ENCODE measurements at places on chromosomes 2 and 18.

- DNase-seq, result no peak
Measured at GRCh38 chr18:13364721-13365205, 146.2 kb downstream of the LDLRAD4 start.

DNA sequence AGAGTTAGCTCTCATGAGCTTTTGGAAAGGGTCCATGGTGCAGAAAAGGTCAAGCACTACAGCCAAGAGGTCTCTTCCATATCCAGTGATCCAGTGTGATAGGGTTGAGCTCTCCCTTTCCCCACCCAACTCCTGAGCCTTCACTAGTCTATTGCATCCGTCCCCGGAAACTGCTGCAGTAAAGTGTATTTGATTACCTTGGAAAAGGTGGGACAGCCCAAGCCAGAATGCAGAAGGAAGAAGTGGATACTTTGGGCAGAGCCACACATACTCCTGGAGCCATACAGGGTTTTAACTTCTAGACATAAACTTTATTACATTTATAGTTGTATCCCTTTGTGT, 3.6 kb downstream of the PNKD start:
- no peak for DNase-seq

GRCh38 chr2:42196403-42197267, 27.5 kb downstream of the EML4 start:
- peak; percentile 44 for DNase-seq

- no peak for DNase-seq
Measured at GRCh38 chr2:81589406-81589805, 1284.9 kb upstream of the LRRTM1 start.

DNA sequence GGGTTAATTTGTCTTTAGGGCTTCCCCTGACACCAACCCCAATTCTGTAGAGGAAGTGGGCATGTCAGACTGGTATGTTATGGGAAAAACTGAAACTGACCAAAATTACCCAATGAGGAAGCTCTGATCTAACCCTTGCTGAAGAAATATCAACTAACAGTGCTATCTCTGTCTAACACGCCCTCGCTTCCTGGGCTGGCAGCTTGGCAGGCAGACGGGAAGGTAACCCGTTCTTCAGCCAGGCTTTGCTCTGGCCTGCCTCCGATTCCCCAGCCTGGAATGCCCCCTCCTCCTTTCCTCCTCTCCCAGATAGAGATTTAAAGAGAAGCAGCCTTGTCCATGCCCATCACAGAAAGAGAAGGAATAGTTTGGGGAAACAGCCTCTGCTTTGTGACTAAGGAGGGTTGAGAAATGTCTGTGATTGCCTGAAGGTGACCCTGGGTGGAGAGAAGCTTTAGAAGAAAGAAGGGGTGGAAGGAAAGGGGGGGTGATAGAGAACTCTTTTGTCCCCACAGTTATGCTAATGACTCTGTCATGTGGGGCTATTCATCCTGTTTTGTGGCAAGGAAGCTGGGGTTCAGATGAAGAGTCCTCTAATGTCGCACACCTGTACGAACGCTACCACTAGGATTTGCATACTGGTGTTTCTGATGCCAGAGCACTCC, 15.4 kb downstream of the HK2 start:
- DNase-seq, result no peak

DNA sequence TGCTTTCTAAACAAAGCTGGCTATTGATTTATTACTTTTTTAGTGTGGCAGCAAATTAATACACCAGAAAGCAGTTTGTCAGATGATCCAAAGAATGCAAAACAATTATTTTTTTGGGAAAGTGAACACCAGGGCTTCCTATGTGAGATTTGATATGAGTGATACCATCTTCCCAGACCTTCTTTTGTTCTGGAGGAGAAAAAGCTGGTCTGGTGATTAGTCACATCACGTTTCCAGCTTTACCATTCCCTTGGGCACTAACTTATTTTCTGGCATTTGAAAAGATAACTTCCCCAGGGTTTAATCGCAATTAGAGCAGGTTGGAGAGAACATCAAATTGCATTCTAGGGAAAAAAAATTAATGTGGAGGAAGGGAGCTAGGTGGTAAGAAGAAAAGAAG, 182.9 kb upstream of the TANK start:
- DNase-seq, result no peak

DNA sequence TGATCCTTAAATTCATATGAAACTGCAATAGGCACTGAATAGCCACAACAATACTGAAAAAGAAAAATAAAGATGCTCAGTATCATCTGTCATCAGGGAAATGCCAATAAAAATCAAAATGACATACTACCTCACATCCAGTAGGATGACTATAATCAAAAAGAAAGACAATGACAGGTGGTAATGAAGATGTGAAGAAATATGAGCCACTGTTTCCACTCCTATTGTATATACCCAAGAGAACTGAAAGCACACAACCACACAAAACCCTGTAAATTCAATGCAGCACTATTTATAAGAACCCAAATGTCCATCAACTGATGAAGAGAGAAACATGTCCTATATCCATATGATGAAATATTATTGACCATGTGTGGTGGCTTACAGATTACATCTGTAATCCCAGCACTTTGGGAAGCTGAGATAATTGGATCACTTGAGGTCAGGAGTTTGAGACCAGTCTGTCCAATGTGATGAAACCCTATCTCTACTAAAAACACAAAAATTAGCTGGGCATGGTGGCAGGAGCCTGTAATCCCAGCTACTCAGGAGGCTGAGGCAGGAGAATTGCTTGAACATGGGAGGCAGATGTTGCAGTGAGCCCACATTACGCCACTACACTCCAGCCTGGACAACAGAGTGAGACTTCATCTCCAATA, 39.9 kb downstream of the MAP3K2 start:
- no peak for DNase-seq

DNA sequence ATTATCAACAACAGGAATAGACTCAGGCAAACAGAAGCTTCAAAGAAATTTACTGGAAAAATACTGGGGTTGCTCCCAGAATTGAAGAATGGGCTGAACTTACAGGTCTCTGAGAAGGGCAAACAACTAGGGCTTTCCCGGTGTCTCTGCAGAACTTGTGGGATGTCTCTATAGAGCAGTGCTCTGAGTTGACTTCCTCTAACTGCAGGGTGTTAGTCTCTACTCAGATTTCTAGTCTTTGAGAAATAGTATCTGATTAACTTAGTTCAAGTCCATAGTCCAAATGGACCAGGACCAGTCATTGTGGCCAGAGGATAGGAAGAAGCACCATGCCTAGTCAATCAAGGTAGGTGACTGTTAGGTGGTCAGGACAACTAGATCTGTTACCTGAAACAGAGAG, 45.8 kb downstream of the LIMS1 start:
- DNase-seq, result no peak

- DNase-seq, result no peak
Measured at GRCh38 chr2:230784795-230785194, 72.2 kb downstream of the CAB39 start.

- no peak for DNase-seq
Measured at GRCh38 chr2:152473151-152473857, 138.3 kb downstream of the FMNL2 start.

DNA sequence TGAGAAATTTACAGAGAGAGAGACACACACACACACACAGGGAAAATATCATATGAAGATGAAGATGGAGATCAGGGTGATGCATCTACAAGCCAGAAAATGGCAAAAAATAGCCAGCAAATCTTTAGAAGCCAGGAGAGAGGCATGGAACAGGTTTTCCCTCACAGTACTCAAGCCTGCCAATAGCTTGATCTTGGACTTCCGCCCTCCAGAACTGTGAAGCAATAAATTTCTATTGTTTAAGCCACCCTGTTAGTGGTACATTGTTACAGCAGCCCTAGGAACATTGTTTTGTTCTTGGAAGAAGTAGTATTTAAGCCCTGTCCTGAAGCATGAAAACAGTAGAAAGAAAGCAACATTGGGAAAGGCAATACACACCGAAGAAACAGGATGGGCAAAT, 292.0 kb upstream of the LRP1B start:
- DNase-seq, result no peak

DNA sequence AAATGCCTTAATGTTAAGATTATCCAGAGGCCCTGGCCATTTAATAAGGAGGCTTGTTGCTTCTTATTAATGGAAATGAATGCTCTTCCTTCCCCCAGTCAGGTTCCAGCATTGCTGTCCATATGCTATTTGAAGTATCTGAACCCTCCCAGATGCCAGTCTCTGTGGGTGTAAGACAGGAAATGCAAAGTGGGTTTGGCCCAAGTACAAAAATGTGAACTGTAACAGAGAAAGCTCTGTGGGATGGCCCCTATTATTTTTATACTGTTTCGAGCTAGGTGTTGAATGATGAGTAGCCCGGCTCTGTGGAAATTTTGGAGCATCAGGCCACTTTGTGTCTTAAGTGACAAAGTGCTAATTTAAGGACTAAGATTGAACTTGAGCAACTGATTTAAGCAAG, 141.0 kb downstream of the UXS1 start:
- peak; percentile 47 for DNase-seq

DNA sequence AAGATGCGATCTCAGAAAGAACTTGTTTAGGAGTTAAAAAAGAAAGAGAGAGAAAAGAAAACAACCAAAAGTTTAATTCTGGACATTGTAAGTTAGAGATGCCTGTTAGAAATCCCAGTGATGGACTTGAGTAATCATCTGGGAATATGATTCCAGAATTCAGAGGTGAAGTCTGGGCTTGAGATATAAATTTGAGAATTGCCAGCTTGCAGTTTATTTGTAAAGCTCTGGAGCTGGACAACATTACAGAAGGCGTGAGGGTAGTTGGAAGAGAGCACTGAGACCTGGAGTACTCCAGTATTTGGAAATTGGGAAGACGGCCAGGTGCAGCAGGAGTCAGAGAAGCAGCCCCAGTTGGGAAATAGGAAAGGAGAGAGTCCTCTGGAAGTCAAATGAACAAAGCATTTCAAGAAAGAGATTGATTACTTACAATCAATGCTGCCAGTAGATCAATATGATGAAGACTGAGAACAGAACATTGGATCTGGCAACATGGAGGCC, 128.8 kb upstream of the ARHGAP28 start:
- DNase-seq, result no peak

DNA sequence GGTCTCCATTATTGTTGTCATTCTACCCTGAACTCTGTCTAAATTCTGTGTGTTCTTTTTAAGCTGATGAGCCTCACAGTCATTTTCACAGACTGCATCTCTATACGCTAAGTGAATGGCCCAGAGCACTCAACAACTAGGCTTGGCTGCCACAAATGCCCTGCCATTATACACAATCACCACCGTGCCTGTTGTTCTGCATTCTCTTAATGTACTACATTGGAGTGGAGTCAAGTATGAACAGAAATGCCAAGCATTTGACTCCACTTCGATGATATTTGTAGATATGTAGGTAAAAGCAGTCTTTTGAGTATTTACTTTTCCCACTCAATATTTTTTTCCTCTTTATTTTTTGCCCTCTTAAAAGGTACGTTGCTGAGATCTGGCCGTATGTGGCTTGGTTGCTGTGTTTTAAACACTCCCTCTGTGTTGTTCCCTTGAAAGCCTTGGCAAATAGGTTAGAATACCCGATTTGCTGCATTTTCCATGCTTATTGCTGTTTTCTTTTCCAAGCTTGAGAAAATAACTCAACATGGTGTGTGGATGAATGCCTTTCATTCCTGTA, 36.2 kb upstream of the TMEFF2 start:
- no peak for DNase-seq

DNA sequence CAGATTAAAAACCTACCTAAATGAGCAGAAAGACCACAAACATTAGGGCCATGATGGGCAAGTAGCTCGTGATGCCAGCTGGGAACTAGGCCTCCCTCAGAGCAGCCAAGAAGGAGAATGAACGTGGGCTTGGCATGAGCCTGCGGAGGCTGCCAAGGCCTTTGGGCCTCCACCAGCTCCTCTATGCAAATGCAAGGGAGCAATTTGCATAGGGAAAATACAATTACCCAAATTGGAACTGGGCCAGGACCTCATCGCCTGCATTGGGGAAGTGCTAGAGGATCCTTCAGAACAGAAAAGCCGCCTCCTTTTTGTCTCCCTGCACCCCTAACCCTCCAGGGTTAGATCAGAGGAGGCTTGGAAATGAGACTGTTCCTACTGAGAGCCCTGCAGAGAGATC, 326.4 kb downstream of the SMAD2 start:
- no peak for DNase-seq

GRCh38 chr2:33412920-33413319, 63.5 kb upstream of the RASGRP3 start:
- peak; percentile 60 for DNase-seq

- DNase-seq, result no peak
Measured at GRCh38 chr18:48161911-48162698, 231.6 kb upstream of the SMAD2 start.

GRCh38 chr18:74825460-74825859, 227.8 kb downstream of the ZNF407 start:
- DNase-seq, result no peak

DNA sequence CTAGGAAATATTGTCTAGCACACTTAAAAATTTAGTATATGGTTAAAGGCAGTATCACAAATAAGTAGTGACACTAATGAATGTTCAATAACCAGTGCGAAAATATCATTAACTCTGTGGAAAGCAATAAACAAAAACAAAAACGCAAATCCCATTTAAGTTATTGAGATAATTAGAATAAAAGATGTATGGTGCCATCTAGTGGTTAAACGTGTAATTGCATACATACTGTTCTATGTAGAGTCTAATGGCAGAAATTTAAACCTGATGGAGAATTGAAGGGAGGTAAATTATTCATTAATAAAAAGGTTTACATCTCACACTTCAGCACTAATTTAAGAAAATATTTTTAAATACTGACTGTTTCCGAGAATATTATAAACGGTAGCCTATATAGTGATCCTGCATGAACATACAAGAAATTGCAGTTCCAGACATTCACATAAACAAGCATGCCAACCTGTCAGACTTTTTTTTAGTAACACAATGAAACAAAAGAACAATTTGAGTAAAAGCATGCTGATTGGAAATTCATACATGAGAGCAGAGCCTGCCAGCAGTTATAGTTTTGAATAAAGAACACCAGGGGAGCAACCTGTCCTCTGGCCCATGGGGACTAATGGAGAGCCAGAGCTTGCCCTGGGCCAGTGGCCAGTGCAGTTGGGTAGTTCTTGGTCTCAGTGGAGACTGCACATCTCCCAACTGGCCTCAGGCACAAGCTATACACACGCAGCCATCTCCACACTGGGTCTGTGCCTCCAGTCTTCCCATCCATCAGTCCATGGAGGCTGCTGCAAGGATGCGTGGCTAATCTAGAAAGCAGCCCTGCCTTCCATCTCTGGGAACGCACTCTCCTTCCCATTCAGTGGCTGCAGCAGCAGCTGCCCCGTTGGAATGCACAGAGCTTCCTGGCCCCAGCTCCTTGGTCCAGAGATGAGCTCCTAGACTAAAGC, 28.0 kb downstream of the GCG start:
- peak; percentile 57 for DNase-seq

- no peak for DNase-seq
Measured at GRCh38 chr2:203972066-203972465, 35.5 kb downstream of the ICOS start.

- no peak for DNase-seq
Measured at GRCh38 chr2:239184968-239185903, 215.6 kb downstream of the HDAC4 start.

DNA sequence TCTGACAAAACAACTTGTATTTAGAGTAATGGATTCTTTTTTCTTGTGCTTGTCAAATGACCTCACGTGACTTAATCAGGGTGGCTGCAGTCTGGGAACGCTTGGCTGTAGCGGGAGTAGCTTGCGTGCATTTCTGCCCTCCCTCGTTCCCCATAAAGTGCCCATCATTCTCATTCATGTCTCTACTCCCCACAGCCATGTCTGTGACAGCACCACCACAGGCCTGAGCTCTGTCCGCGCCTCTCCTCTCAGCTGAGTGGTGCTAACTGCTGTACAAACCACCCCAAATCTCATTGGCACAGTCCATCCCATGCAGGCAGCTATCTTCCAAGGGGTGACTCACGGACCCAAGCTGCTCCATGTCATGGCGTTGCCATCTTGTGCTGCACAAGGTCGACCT, 161.7 kb downstream of the TSN start:
- no peak for DNase-seq

- no peak for DNase-seq
Measured at GRCh38 chr2:235576337-235576910, 82.6 kb downstream of the AGAP1 start.
